ENCODE measurements at places on chromosomes 6 and 20.
A peak's percentile ranks its signal among the peaks of the same experiment; 100 is the strongest.

DNA sequence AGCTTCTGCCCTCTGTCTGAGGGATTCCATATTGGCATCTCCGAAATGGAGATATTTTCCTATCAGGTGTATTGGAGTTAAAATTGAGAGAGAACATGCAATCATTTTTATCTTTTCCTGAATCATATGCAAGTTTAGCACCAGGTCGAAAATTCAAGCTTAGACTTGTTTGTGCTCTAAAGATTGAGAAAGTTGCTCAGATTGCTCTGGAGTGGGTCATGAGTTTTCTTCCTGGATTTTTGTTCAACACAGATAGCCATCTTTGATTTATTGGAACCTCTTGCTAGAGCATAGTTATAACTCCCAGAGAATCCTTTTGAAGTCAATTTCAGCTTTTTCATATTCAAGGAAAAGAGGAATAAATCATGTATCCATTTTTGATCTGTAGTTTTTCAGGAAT lies 373.5 kb upstream of the FLRT3 start:
- DNase-seq = no peak

GRCh38 chr6:148550569-148550968 lies 196.3 kb upstream of the UST start:
- DNase-seq = no peak

DNA sequence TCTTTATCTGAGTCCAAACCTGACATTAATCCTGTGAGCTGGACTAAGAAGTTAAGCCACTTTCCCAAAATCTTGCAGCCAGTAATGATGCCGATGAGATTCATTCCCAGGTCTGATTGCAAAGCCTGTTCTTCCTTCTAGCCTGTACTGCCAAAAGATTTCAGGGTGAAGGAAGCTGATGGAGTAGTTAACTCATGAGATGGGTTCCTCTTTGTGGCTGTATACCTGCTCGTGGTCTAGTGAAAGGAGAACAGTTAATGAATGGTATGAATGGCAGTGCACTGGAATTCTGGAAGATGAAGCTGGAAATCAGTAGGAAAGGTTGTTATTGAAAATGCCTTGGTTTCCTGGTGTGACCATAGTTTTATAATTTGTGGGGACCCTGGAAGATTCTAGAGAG lies 112.0 kb downstream of the FYN start:
- no peak for DNase-seq

DNA sequence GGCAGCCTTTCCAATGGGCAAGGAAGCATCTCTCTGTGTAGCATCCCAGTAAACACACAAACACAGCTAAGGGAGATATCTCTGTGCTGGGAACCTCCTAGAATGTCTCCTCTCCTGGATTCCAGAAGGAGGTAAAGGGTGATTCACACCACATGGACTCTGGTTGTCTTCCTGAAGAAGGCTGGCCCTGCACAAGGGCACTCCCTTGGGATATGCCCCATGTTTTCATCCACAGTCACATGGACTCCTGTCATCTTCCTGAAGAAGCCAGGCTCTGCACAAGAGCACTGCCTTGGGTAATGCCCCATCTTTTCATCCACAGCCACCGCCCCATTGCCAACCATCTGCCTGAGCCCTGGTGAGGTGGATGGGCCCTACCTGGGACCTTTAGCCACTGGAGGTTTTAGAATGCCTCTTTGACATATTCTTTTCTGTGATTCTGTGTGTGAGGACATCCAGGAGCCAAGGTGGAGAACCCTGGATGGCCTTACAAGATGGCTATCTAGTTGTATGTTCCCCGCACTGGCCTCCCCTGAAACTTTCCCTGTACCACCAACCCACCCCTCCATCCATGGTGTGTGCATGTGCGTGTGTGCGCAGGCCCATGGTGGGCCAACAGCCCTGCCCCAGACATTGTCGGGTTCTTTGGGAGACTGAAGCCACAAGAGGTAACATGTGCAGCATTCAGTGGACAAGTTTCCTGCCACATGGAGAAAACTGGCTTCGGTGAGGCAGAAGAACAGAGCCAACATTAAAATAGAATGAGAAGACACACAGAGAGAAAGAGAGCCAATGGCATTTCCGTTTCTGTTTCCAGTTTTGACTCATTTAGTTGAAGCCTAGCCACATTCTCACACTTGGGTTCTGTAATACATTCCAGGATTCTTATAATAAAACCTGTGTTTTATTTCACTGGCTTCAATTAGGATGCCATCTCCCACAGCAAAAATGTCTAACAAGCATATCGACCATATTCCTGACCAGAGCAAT lies 110.2 kb upstream of the CST7 start:
- DNase-seq = no peak

GRCh38 chr6:162854734-162855191 lies 127.0 kb downstream of the PACRG start:
- no peak for DNase-seq

GRCh38 chr20:12825226-12825595 lies 183.6 kb upstream of the SPTLC3 start:
- DNase-seq = no peak

DNA sequence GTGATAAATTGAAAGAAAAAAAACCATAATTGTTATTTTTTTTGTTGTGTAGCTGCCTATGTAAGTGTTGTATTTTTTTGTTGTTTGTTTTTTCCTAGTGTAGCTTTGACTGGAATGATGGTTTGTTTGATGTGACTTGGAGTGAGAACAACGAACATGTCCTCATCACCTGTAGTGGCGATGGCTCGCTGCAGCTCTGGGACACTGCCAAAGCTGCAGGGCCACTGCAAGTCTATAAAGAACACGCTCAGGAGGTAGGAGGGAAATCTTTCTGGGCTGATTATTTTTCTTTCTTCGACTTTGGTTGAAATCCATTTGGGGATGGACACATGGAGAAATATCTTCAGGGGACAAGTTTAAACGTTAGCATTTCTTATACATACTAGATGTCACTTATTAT lies 3.8 kb downstream of the PEX7 start:
- DNase-seq = no peak

DNA sequence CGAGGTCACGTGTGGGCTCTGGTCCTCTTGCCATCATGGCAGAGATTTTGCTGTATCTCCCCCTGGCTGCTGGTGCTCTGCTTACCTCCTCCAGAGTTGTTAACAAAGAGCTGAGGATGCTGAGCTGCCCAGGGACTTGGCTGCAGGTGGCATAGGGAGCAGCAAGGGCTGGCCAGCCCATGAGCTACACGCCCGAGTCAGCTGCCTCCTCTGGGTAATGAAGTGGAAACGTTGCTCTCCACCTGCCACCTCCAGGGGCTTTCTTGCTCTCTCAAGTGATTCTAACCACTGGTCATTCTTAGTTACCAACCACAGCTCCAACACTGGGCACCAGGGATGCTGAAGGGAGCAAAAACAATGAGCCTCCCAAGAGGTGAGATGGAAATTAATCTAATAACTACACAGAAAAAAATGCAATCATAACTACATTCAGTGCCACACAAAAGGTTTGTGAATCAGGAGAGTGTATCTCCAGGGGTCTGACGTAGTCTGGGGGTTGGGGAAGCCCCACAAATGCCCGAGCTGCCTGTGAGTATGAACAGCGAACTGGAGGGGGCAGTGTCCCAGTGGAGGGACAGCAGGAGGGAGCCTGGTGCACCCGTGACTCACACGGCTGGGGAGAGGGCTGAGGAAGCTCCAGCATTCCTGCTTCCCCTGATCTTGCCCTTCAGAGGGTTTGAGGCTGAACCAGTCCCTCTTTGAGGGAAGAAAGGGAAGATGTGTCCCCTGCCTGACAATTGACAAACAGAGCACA lies 78.7 kb downstream of the CDH26 start:
- no peak for DNase-seq

DNA sequence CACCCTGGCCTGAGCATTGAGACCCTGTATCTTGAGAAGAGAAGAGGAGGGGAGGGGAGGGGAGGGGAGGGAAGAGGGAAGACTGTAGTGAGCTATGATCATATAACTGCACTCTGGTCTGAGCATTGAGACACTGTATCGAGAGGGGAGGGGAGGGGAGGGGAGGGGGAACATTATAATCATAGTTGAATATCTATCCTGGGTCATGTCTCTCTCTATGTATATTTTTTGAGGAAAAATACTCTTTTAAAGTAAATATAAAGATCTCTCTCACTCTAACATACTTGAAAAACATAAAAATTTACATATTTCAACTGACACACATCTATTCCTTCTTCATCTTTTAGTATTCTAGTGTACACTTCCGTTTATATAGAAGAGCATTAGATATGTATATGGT lies 431.0 kb downstream of the CDKAL1 start:
- no peak for DNase-seq

- no peak for DNase-seq
Measured at GRCh38 chr6:150322466-150322871, 46.3 kb upstream of the IYD start.

GRCh38 chr20:34452281-34452982 lies 63.8 kb upstream of the DYNLRB1 start:
- no peak for DNase-seq

DNA sequence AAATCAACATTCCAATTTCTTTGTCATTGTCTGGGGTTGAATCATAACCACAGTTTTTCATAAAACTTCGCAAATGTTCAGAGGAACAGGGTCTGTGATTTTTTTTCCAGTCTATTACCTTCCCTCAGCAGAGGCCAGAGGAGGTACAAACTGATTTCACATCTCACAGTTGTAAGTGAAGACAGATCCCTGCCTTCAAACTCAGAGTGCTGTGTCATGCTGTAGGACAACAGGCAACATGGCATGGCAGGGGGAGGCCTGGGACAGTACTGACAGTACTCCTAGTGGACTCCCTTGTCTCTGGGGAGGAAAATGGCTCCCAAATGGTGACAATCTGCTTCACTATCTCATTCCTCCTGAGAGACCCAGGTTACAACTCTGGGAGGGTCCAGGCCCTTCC lies 308.6 kb downstream of the CDC5L start:
- no peak for DNase-seq

GRCh38 chr20:46631212-46631869 lies 19.9 kb downstream of the SLC13A3 start:
- no peak for DNase-seq

GRCh38 chr20:5114403-5114802 lies 5.4 kb downstream of the PCNA start:
- no peak for DNase-seq

DNA sequence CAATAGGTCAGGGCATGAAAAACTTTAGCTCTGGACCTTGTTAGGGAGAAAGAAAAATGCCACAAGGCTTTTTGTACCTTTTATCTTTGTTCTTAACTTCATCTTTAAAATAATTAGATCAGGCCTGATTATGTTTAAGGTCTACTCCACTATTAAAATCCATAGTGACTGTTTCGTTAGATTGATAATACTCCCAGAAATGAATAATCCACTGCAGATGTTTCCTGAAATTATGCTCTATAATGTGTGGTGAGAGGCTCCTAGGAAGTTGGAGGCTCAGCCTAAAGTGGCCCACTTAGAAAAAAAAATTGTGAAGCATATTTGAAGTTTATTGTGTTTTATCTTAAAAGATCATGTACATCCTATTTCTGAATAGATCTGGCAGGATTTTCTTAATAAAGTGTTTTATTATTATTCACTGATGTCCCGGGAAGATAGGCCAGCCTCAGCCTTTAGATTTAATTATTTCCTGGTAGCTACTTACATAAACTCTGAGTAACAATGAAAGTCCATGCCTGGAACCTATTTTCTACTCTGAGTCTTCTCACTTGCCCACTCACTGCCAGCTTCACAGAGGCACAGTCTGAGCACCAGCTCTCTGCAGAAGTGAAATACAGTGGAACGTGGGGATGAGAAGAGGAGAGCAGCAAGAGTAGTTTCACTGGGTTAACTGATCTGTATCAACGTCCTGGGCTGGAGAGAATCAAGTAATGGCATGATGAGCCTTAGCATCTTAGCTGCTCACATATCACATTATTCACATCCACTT lies 126.8 kb upstream of the TMEM170B start:
- no peak for DNase-seq

- DNase-seq = no peak
Measured at GRCh38 chr6:117227245-117227962, 38.0 kb upstream of the VGLL2 start.

- peak; percentile 5 for DNase-seq
Measured at GRCh38 chr20:63134201-63134612, 81.7 kb downstream of the YTHDF1 start.

- no peak for DNase-seq
Measured at GRCh38 chr20:3255728-3256127, 16.7 kb upstream of the SLC4A11 start.

- no peak for DNase-seq
Measured at GRCh38 chr6:24125980-24126379, at the start of gene NRSN1. NRSN1 (plus strand) TSS chr6:24126215; CDS start chr6:24134328, 8,113 bp downstream.

DNA sequence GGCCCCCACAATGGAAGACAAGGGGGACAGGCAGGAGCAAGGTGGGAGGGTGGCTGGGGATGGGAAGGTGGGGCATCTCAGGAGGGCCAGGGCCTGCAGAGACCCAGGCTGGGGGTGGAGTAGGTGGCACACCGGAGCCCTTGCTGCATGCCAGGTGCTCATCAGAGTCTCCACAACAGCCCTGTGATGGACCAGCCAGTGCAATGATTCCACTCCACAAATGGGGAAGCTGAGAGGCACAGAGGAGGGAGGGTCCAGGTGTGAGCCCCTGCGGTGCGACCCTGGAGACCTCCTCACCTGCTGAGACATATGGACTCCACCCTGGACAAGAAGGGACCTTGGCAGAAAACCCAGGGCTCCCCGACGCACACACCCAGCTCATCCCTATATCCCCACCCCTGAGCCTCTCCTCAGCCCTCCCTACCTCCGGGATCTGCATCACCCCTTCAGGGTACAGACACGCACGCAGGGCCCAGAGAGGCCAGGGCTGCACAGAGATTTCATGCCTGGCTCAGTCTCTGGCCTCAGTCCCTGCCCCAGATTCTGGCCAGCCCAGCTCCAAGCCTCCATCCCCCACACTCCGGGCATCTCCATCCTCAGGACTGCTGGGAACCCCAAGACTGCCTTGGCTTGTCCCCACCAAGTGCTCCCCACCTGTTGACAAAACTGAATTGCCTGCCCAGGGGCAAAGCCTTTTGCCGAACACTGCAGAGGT lies 7.1 kb upstream of the GRM4 start:
- no peak for DNase-seq

DNA sequence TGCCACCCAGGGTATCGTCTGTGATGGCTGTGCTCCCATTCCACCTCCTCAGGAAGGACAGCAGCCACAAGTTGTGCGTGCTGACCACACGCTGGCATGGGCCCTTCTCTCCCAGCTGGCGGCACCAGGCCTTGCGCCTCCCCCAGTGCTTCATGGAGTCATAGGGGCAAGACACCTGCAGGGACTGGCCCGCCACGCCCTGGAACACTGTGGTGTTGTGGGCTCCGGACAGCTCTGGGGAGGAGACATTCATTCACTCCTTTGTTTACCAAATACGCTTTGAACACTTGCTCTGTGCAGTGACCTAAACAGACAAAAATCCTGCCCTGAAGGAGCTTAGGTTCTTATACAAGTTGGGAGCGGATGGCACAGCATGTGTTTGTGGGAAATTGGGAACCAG lies 1.5 kb downstream of the TREM2 start:
- DNase-seq = no peak

GRCh38 chr20:57179265-57179664 lies 87.2 kb downstream of the BMP7 start:
- DNase-seq = no peak

GRCh38 chr6:107489636-107490565 lies at the start of gene SOBP:
SOBP (plus strand) TSS chr6:107490117; CDS start chr6:107490617, 500 bp downstream.
- DNase-seq = no peak
